Lung (tissue), 17 donors: ENCODE measurements at places on chromosomes 2 and 18. TPM values are rescaled to one million over a fixed set of nuclear protein-coding genes. Genes with fewer than 3 reads are reported as not detected.

The CDH7 gene
- total RNA-seq: 0.40 TPM

The SLC19A3 gene
- 56.5 TPM for total RNA-seq

The CD28 gene
- total RNA-seq: 3.0 TPM

The SLC23A3 gene
- total RNA-seq: 2.5 TPM

The LRP2 gene
- 39.5 TPM for total RNA-seq

The BOLL gene
- not detected for total RNA-seq

The CCDC68 gene
- total RNA-seq: 10.6 TPM

The BBS5 gene
- 22.5 TPM for total RNA-seq

The TWIST2 gene
- total RNA-seq: 10.8 TPM

GRCh38 chr18:10119991-10120390, 206.2 kb downstream of the VAPA start:
- H3K4me1 ChIP-seq: peaks cover 4% of the 10 kb centered on the region
- H3K36me3 ChIP-seq: no peaks in the 10 kb centered on the region
- H3K27me3 ChIP-seq: no peaks in the 10 kb centered on the region
- no peak for DNase-seq
- H3K27ac ChIP-seq: no peak overlapping the region
- H3K4me3 ChIP-seq: no peak overlapping the region

DNA sequence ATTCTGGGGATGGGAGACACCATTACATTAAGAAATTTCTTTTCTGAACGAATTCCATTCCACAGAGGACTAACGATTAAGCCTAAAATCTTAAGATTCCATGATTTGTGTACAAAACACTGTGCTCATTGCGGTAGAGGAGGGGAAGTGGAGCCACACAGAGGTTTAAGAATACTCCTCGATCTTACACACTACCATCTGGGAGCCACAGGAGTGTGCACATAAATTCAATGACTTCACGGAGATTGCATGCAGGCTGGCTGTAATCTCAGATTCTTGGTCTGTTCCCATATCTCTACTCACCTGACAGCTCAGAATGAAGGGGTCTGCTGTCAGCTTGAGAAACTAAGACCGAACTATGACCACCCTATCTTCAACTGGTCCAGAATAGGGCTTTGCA, 762 bp downstream of the VPS4B start:
- peak overlapping the region; percentile 87 for H3K27ac ChIP-seq
- H3K36me3 ChIP-seq: peaks cover 19% of the 10 kb centered on the region
- H3K27me3 ChIP-seq: no peaks in the 10 kb centered on the region

- peak overlapping the region; percentile 80 for H3K27ac ChIP-seq
- H3K4me3 ChIP-seq: peak overlapping the region; percentile 51
- H3K27me3 ChIP-seq: peaks cover 37% of the 10 kb centered on the region
Measured at GRCh38 chr2:181457741-181458425, 697 bp downstream of the ITGA4 start.
